ENCODE measurements at places on chromosomes 16 and 17.

DNA sequence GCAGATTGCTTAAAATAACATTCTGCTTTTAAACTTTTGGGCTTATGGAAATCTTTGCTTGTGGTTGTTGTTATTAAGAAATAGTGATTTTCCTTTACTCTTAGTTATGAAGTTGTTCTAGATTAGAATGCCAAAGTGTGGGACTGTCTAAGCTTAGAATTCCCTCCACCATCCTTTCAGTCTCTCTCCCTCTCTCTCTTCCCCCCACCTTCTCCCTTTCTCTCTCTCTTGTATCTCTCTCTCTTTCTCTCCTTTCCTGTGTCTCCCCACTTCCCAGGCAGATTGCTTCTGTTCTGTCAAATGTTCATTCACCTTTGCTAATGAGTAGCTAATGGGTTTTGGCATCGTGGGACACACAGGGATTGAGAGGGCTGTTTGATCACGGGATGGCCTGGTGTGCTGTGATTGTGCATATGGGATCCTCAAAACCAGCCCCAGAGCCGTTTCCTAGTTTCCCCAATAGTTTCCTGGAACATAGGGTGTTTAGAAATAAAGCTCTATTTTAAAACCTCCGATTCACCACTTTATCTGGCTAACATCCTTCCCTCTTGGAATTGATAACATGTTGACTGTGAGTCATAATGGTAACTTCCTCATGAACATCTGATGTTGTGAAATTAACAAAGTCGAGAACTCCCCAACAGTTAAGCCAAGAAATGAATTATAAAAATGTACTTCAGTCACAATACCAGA lies 502.6 kb downstream of the TMEM114 start:
- DNase-seq = no peak

DNA sequence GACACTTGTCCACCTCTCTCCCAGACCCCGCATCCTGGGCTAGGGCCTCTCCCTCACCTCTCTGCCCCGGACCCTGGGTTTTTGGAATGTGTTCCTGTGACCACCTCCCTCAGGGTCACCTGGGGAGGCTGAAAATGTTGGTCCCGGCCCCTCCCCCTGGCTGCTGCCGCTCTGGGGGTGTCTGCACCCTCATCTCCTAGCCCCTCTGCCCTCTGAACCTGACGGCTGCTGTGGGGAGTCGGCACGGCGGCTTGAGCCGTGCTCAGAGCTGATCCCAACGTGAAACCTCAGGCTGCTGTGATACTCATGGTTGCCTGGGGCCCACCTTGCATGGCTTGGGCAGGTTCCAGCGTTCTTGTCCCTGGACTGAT lies 42.8 kb downstream of the ADCY7 start:
- DNase-seq = no peak

DNA sequence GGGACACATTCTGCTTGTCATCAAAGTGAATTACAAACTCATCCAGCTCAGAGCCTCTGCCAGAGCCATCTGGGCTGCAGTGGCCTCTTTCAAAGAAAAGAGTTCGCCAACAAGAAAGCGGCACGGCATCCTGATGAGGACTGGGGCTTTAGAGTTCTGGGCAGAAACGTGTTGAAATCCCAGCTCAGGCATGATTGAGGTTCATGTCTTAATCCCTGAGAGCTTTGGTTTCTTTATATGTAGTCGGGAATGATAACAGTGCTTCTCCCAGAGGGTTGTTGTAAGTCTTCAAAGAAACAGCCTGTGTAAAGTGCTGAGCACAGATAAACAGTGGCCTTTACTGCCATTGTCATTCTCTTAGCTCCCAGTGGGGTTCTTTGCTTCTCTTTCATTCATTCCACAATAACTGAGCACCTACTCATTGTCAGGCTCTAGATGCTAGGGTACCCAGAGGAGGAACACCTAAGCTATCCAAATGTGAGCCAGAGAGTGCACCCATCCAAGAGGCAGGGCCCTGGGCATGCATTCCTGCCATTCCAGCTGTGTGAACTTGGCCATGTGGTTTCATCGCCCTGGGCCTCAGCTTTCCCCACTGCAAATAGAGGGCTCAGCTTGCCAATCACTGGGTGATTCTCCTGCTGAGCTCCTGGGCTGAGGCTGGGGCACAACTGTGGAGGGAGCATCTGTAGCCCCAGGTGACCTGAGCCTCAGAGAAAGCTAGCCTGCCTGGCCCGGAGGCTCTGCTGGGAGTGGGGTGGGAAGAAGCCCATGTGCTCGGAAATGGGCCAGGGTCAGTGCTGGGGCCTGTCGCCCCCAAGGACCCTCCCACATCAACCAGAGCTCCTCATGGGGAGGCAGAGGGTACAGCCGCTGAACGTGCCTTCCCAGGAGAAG lies 38.3 kb upstream of the CRHR1 start:
- no peak for DNase-seq

DNA sequence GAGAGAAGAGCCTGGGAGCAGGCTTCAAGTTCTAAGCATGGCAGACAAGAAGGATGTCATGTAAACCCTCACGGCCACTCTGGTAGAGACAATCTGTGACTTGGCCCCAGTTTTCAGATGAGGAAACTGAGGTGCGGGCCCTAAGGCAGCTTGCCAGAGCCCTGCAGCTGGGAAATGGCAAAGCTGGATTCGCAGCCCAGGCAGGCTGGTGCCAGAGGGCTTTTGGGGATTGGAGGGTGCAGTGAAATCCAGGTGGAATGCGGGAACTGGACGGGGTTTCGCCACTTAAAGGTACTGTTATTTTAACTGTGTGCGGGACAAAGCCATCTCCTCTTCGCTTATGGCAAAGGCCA lies 477 bp upstream of the OSGIN1 start:
- no peak for DNase-seq

GRCh38 chr17:79946352-79947231 lies 89.1 kb downstream of the TBC1D16 start:
- DNase-seq = no peak

DNA sequence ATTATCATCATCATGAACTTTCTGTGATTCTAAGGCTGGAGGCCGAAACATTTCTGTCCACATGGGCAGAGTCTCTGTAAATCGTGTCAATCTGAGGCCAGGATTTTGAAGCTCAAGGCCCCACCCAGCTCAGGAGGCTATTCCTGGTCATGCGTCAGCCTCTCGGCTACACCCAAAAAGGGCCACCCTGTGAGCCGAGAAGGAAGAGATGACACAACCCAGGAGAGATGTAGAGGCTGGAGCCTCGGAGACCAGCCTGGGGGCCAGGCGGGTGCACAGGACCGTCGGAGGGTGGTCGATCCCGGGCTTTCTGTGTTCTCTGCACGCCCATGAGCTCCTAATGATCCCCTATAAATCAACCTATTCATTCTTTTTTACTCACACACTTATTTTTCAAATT lies 1.1 kb upstream of the CACNG1 start:
- no peak for DNase-seq

- DNase-seq = peak; percentile 87
These were observed 956 bp upstream of the CHD3 start for GRCh38 chr17:7887482-7888183.

DNA sequence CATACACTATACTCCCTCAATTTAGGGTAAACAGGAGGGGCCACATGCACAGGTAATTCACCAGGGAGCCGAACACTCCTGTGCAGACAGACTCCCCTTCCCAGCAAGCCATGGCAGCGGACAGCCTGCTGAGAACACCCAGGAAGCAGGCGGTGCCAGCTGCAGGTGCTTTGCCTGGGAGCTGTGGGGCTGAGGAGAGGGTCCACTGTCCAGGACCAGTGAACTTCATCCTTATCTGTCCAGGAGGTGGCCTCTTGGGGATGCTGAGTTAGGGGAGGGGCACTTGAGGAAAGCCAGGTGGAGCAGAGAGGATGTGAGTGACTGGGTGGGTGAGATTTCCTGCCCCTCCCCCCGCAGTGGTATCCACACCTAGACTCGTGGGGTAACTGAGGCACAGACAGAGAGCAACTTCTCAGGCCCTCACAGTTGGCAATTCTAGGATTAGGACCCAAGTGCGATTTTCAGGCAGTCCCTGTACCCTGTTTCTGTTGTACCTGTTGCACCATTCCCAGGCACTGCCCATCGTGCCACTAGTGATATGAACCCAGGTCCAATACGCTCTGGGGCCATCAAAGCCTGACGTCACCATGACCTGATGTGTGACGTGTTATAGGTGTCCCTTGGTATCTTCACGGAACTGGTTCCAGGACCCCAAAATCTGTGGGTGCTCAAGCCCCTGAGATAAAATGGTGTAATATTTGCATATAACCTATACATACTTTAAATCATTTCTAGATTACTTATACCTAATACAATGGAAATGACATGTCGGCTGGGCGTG lies 1.2 kb downstream of the GRN start:
- no peak for DNase-seq

DNA sequence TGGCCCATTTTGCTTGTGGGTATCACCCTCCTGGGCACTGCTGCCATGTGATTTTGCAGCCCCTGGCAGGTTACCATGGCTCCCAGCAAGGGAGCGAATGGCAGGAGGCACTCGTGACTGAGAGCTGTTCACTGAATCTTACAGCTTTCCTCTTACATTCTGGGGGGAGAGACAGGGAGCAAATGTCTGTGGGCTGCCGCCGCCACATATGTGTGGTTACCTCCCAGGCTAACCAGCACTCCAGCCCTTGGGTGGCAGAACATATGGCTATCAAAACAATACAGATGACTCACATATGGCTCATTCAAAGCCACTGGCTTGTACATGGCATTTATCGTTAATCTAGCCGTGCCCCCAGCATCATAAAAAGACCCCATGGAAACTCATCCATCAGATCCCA lies 19.8 kb downstream of the GTF3C1 start:
- DNase-seq = no peak

GRCh38 chr17:82117139-82118090 lies 19.4 kb upstream of the FASN start:
- no peak for DNase-seq

DNA sequence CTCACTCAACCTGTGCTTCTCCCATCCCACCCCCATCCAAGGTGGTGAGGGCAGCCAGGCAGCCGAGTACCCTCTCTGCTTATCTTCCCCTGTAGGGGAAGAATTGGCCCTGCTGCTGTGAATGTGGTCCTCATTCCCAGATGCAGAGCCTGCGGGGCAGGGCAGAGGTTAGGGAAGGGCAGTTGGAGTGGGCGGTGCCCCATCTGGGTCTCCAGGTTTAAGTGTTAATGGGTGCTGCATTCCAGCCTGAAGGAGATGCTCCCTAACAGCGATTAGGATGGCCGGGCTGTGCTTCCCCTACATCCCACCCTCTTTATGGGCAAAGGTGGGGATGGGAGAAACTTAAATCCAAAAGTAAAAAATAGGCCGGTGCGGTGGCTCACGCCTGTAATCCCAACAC lies 12.1 kb downstream of the TMEM95 start:
- no peak for DNase-seq

DNA sequence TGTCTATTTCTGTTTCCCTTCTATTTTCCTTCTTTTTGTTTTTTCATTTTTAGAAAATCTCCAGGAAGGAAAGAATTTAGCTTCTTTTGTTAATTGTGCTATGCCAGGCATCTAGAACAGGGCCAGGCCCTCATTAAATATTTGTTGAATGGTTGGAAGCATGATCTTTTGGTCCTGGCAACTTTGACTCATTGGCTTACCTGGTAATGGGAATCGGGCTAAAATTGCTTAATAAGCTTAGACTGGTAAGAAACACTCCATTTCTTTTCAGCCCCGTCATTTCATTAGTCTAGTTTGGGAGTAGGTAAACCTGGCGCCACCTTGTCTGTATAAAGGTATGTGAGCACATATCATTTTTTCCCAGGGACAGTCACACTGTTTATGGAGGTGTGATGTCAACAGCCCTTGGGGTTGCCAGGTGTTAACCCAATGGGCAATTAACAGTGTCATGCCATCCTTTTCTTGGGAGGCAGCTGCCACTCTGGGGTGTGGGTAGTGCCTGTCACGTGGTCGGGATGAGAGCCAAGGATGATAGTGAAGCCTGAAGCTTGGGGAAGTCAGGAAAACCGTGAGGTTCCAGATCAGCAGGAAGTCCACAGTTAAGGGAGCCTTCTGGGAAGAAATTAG lies 9.5 kb upstream of the NDEL1 start:
- no peak for DNase-seq

DNA sequence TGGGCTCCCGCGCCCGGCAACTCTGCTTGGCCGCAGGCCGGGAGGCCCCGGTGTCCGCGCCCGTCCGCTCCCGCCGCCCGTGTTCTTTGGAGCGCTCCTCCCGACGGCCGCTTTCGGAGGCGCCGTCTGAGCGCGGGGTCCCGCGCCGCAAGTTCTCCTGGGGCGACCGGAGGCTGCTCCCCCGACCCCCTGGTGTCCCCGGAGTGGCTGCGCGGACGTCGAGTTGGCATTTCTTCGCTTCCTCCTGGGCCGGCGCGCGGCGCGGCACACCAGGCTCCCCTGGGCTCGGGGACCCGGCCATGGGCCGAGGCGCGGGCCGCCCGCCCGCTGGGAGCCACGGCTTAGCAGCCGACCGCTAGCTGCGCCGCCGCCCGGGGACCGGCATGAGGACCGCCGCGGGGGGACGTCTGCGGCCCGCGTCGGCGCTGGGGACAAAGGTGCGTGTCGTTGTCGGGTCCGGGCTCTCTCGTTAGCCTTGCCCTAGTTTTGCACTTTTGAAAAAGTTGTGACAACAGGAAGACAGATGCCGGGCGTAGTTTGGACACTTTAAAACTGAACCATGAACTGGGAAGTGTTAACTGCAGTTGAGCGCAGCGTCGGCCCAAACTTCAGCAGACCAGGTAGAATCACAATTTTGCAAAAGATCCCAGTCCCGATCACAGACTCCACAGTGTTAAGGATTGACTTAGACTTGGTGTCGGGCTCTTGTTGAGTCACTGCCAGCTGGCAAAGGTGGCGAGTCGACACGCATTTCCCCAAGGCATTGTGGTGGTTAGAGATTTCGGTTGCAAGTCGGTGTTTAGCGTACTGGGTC lies 700 bp downstream of the UBN1 start:
- peak; percentile 38 for DNase-seq

- no peak for DNase-seq
These were observed 154.8 kb upstream of the WSCD1 start for GRCh38 chr17:5915337-5915736.

- DNase-seq = no peak
These were observed 121.1 kb upstream of the HSBP1 start for GRCh38 chr16:83686726-83687125.

GRCh38 chr16:66039793-66040192 lies 326.7 kb upstream of the CDH5 start:
- no peak for DNase-seq

- no peak for DNase-seq
These were observed 174.8 kb downstream of the NTN1 start for GRCh38 chr17:9195961-9196670.

- no peak for DNase-seq
These were observed 223.8 kb downstream of the SOX9 start for GRCh38 chr17:72344613-72345012.

DNA sequence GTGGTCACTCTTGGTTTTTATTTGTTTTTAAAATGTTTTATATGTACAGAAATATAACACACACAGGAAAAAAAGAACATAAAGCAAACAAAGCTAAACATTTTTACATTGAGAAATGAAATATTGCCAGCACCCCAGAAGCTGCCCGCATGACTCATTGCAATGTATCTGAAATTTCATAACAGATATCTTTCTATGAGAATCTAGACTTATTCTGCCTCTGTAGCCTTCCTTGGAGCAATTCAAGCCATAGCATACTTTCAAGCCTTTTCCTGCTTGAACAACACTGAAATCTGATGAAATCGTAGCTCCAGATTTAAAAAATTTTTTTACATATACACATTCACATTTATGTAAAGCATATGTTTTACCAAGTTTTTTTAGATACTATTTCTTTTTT lies 86.9 kb downstream of the RBBP6 start:
- DNase-seq = no peak
